SK-N-DZ (cell line): ENCODE measurements at places on chromosomes 13 and 19.

- DNase-seq: no peak
Observed at GRCh38 chr19:47215581-47215980, 15.4 kb downstream of the BBC3 start.

- no peak for DNase-seq
Observed at GRCh38 chr19:34774857-34775256, 1.8 kb upstream of the ZNF599 start.

DNA sequence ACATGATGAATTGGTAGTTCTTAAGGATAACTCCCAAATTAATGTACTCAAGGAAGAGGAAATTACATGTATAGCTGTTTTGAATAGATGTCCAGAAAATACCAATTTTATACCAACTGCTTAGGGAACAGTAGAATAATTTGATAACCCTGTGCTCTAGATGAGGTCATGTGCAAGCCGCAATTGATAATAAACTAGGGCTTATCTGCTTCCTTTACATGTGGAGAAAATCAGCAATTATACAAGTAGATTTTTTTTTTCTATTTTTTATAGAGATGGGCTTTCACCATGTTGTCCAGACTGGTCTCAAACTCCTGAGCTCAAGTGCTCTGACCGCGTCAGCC is 9.3 kb downstream of the TPT1 start:
- DNase-seq: no peak

DNA sequence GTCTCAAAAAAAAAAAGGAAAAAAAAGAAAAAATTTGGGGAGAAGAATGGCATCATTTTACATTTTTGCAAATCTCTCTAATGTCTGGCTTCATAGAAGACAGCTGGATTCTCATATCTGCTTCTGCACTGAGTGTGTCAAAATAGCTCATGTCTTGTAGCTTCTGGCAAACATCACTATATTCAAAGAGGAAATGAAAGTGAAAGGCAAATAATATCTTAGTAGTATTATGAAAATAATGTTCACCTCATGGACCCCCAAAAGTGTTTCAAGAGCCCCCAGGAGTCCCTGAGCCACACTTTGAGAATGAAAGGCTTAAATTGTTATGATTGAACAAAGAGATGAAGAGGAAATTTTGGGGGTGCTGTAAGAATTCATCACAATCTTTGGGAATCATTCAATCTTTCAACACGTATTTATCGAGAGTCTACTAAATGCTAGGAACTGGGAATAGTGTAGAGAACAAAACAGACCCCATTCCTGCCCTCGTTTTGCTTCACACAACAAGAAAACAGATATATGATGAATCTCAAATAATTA is 1.2 kb upstream of the SLC6A16 start:
- DNase-seq: no peak

DNA sequence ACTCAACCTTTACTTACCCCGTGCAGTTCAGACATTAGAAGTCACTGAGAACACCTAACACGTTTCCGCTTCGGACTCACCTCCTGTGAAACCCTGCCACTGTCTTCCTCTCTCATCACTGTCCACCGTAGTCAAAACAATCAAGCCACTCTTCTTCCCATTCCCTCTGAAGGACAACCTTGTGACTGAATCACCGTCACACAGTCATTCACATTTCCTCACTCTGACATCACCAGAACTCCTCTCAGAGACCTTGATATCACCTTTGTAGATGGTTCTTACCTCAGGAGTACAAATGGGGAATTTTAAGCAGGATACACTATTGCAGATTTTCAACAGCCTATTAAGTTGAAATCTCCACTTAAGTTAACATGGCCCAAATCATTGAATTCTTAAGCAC is 1.3 kb upstream of the KBTBD6 start:
- DNase-seq: no peak

DNA sequence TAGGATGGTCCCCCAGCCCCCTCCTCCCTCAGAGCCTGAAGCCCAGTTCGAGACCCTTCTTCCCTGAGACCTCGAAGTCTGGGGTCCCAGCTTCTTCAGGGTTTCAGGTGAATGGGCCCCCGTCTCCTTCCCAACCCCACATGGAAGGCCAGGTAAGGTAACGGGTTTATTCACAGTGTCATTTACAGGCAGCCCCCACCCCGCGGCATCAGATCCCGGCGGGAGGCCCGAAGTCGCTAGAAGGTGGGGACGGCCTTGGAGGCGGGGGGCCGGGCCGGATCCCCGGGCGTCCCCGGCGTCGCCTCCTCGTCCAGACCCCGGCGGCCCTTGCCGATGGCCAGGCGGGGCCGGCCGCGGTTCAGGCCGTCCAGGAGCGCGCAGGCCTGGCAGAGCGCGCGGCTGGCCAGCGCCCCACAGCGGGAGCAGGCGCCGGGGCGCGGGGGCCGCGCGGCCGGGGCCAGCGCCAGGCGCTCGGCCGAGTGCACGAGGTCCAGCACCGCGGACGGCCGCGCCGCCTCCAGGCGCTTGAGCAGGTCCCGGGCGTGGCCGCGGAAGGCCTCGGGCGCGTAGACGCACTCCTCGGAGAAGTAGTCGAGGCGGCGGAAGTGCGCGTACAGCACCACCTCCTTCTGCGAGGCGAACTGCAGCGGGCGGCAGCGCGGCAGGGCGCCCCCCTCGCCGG is 9.7 kb downstream of the CTU1 start:
- no peak for DNase-seq

DNA sequence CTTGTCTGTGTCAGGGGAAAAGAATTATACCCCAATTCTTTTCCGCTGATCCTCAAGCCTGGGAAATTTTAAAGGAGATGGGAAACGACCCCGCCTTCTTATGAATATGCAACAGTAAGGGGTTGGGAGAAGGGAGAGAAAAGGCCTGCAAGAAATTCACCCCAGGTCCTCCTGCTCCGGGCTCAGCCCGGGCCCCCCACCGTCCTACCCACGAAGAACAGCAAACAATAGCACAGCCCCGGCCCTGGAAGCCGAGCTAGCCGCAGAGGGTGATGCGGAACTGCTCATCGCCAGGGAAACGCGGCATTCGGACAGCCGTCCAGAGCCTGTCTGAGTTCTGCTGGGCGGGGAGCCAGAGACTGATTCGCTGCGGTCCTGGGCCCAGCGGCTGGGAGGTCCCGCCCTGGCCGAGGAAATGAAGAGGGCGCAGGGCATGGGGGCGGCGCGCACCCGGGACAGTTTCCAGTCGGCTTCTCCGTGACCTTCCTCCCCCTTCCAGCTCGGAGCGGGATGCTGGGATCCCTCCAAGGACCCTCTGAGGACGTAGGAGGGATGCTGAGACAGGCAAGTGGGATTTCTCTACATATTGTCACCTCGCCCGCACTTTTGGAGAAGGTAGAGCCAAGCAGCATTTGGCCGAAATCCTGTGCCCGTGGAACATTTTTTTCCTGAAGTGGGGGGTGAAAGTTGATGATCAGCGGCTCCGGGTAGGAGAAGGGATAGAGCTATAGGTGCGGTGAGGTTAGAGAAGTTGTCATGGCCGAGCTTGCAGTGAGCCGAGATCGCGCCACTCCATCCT is 82.3 kb upstream of the C1QTNF9B start:
- DNase-seq: peak; percentile 17

DNA sequence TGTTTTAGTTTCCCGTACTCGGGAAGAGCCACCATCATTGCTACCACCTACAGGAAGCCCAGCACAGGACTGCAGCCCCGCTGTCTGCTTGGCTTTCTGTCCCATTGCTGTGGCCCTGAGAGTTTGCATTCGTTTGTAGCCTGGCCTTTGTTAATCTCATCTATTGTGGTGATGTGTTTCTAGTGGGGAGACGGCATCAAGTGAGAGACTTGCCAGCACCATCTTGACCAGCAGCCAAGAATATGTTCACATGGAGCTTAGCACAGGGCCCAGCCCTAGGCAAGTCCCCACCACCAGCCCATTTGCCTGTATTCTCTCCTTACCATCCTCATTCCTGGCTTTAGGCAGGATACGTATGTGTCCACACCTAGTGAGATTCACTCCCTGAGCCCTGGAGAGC is 17.3 kb upstream of the OVOL3 start:
- no peak for DNase-seq

DNA sequence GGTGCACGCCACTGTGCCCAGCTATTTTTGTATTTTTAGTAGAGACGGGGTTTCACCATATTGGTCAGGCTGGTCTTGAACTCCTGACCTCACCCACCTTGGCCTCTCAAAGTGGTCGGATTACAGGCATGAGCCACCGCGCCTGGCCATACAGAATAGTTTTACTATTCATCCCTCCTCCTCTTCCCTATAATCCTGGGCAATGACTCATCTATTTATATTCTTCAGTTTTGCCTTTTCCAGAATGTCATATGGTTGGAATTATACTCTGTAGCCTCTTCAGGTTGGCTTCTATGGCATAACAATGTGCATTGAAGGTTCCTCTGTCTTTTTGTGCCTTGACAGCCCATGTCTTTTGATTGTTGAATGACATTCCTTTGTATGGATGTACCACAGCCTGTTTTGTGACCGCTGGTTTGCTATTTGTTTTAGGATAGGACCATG is 22.2 kb upstream of the LRP3 start:
- no peak for DNase-seq

DNA sequence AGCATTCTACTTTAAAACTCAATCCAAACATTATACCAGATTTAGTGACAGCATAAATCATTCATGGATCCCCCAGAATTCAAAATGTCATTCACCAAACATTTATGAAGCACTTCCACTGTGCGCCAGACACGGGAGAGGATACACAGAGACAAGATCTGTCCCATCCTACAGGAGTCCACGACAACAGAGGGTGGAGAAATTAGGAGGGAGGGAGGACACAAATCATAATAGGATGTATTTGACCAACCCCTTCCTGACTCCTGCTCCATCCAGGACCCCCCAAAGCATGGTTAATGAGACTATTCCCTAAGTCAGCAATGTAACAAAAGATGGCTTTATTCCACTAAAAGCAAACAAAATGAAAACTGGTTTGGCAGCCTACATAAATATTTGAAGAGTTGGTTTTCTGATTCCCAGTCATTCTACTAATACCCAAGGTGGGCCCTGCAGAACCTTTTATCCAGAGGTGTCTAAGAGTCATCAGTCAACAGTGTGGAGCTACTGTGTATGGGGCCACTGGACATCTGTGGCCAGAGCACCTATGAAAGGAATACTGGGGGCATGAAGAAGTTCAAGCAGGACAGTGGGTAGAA is 62.8 kb upstream of the DOCK9 start:
- no peak for DNase-seq

DNA sequence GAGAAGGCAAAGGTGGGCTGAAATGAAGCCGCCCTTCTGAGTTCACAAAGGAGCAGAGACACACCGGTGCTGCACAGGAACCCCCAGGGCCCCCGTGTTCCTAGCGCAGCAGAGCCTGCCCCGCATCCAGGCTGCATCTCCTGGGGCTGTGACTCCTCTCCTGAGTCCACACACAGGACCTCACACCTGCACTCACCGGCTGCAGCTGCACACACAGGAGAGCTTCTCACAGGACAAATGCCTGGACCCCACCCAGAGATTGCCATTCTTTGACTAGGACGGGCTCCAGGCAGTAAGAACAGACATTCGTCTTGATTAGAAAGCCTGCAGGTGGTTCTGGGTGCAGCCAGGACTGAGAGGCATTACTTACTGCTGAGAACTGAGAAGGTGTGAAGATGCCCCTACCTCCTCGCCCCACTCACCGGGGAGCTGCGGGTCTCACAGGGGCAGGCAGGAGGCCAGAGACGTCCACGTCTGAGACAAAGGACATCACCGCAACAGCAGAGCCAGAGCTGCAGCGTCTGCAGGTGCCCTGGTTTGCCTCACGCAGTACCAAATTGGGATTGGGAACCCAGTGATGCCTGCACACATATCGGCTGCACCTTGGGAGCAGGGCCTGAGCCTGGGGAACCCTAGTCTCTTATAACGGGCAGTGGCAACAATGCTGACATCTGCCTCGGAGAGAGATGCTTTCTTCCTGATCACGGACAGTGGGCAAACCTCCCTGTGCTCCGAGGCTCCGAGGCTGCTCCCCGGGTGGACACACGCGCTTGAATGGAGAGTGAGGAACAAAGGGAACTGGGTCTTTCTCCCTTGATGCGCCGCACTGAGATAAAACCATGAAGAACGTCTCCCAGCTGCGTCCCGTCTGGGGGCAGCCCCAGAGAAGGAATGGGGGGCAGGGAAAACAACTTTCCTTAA is 50.4 kb downstream of the RASA3 start:
- DNase-seq: no peak

DNA sequence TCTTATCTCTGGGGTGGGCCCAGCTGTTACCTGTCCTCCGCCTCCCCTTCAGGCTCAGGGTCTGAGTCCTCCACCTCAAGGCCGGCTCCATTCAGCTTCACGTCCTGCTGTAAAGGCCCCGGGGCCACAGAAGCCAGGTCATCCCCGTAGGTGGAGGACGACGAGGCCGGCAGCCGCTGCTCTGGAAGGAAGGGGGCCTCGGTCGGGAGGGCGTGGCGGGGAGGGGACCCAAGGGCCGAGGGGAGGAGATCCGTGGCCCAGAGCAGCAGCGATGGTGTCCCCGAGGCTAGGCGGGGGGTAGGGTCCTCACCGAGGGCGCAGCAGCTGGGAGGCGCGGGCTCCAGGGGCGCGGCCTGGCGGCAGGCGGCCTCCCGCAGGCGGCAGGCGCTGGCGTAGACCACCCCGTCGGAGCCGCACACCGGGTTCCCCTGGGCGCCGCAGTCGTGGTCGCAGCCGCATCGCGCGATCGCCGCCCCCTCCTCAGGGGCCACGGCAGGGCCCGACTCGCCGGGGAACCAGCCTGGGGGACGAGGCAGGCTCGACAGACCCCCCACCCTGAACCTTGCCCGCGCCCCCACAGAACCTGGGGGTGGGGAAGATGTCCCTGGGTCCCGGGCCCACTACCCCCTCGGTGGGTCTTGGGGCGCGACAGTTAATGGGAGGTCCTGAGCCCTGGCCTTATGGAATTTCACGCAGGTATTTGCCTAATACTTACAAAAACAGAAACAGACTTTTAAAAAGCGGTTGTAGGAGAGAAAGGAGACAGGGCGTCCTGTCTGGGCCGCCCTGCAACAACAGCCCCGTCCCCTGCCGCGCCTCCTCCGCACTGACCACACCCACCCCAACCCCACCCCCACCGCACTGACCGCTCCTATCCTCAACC is 7.6 kb downstream of the F2RL3 start:
- no peak for DNase-seq

GRCh38 chr13:100363285-100363711 is 225.3 kb downstream of the GGACT start:
- no peak for DNase-seq

- DNase-seq: no peak
Observed at GRCh38 chr13:32047793-32048192, 16.2 kb downstream of the FRY start.
